HL-60 (cell line): ENCODE measurements at places on chromosomes 11 and 22.

DNA sequence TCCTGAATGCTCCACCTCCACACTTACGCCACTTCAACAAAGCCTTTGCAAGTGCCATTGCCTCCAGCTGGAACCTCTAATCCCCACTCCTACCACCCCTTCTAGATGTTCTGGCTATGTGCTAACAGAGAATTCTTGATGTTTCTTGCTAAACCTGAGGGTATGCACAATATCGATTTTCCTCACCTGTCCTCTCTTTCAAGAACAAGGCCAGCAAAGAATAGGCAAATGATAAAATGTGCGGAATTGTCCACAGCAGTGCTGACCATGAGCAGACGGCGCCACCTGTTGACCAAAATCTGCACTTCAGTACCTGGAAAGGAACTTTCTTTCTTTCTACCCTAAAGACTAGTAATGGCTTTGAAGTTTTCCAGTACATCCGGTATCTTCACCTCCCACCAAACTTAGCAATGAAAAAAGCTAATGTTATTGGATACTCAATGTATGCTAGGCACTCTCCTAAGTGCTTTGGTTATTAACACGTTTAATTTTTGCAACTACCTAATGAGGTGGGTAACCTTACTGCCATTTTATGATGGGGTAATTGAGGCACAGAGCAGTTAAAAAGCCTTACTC lies 3.4 kb downstream of the TIMM10 start:
- DNase-seq: peak; percentile 69

- DNase-seq: no peak
These were observed 20.0 kb downstream of the PRG3 start for GRCh38 chr11:57360991-57361390.

DNA sequence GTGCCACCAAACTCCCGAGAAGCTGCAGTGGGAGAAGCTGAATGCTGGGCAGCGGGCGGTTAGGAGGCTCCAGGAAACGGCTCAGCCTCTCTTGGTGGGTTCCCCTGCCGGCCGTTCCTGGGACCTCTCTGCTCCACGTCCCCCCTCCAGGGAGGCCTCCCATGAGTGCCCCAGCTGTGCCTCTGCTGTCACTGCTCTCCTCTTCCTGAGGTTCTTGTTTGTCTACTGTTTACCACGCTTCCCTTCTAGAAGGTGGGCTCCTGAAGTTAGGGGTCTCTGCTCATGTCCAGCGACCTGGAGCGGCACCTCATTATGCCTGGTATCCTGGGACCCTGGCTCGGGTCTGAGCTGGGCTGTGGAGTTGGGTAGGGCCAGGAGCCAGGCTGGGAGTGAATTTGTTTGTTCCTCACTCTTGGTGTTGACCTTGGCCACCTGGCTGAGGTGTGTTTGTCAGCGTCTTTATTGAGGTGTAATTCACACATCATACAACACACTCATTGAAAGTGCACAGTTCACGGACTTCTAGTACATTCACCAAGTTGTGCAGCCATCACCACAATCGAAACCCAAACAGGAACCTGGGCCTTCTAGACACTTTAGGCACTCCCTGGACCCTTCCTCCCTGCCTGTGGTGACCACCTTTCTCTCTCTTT lies 37.8 kb upstream of the GRAMD4 start:
- DNase-seq: no peak

DNA sequence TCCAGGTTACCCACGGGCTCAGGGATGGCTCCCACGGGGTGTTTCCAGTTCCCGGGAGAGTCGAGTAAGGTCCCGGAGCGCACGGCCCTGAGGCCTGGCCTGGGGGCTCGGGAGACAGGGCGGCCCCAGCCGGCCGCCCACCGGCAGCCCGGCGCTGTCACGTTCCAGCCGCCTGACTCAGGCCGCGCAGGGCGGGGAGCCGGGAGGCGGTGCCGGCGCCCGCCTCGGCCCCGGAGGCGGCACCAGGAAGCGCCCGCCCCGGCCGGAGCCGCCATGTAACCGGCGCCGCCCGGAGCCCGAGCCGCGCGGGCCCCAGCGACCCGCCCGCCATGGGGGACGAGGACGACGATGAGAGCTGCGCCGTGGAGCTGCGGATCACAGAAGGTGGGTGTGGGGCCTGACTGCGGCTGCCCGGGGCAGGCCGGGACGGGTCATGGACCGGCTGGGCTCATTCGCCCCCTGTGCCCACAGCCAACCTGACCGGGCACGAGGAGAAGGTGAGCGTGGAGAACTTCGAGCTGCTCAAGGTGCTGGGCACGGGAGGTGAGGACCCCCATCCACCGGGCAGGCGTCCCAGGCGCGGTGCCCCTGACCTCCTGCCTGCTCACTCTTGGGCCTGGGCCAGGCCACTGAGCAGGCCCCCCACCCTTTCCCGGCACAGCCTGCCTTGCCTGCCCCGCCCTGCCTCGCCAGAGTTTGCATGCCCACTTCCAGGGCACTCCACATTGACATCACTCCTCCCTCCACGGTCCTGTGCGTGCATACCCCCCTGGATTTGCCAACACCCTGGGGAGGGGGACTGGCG lies at the start of gene RPS6KA4:
Gene RPS6KA4 (plus strand): TSS at position 256 of the 805 bp plus-strand sequence. CDS start 74 bp downstream, at position 330.
- DNase-seq: peak; percentile 20

- DNase-seq: no peak
These were observed 534.3 kb downstream of the NTM start for GRCh38 chr11:131904756-131905155.

GRCh38 chr11:120668537-120668936 lies 157.0 kb downstream of the GRIK4 start:
- no peak for DNase-seq

DNA sequence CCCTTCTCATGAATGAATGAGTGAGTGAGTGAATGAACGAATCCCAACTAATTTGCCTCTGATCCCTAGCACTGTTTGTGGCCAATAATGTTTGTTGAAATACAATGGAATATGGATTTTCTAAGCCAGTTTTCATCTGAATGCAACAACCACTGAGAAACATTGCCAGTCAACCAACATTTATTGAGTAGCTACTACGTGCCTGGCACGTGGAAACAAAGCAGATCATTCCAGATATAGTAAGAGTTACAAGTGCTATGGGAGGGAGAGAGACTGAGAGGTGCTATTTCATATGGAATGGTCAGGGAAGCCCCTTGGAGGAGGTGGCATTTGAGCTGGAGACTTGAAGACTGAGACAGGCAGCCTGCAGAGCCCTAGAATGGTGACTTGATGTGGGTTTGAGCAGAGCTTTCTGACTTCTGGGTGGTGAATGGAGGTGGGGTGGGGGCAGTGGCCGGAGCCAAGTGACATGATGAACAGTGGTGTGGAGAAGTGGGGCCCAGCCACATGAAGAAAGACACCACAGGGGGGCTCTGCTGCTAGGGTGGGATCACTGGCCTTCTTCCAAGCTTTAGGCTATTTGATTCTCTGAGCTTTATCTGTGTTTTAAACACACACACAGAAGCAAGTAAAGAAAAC lies 35.1 kb upstream of the SMTN start:
- DNase-seq: no peak
